ENCODE measurements at places on chromosomes 13 and 19. TPM values are rescaled to one million over a fixed set of nuclear protein-coding genes. Genes with fewer than 3 reads are reported as not detected.

The UBE2L5 gene
- total RNA-seq: not detected

The GJA3 gene
- total RNA-seq: not detected

The PRMT1 gene
- 156 TPM for total RNA-seq

The FGF9 gene
- 0.25 TPM for total RNA-seq

The LENG9 gene
- 10.3 TPM for total RNA-seq

The STOML3 gene
- total RNA-seq: not detected

The MEIOSIN gene
- not detected for total RNA-seq

The MOB3A gene
- total RNA-seq: 50.6 TPM

All from vagina (tissue), 2 donors.